ENCODE measurements at places on chromosomes 4 and X.

GRCh38 chr4:104188301-104188700 is 306.4 kb downstream of the CXXC4 start:
- no peak for DNase-seq

DNA sequence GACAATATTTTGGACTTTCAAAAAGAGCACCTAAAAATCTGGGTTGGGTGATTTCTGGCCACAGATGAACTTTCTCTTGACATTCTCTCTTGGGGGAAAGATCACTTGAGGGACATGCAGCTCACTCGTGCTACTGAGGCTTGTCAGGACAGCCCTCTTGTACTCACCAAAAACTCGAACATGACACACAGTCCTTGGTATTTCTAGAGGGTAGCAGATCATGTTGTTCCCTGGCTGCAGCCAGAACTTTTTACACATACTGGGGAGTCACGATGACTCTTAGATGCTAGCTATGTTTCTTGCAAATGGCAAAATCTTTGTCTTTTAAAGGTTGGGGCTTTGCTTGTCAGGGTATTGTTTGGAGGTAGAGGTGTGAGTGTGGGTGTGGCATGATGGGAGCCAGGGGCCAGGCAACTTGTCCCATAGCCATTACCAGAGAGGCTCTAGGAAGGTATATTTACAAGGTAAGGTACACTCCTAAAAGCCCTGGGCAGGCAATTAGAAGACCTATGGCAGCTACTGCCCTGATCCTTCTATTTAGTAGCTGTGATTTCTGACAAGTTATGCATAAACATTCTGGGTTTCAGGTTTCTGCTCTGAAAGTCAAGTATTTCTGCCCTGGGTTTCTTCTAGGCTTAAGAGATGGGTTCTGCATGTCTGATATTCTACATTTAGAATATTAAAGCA is 241.7 kb upstream of the TLL1 start:
- DNase-seq, result no peak

DNA sequence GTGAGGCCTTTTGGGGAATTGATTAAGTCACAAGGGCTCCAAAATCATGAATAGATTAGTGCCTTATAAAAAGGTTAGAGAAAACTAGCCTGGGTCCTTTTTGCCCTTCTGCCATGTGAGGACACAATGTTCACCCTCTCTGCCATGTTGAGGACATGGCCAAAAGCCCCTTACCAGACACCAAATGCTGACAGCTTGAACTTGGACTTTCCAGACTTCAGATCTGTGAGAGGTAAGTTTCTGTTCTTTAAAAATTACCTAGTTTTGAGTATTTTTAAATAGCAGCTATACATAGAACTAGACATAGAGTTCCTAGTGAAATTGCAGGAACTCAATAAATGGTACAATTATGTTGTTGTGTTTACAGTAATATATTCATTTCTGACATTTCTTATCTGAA is 1214.4 kb downstream of the ADGRL3 start:
- no peak for DNase-seq

DNA sequence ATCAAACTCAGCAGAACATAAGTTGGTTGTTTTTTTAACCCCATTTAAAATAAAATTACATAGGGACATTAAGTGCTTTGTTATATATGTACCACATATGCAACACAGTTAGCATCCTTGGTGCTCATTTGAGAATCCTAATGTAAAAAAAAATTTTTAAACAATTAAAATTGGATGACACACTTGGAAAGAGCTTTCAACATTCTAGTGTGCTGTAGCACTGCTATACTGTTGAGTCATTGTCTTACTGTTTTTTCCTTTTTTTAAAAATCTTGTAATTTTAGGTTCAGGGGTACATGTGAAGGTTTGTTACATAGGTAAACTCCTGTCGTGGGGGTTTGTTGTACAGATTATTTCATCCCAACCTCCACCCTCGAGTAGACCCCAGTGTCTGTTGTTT is 12.8 kb downstream of the THAP9 start:
- DNase-seq, result no peak

DNA sequence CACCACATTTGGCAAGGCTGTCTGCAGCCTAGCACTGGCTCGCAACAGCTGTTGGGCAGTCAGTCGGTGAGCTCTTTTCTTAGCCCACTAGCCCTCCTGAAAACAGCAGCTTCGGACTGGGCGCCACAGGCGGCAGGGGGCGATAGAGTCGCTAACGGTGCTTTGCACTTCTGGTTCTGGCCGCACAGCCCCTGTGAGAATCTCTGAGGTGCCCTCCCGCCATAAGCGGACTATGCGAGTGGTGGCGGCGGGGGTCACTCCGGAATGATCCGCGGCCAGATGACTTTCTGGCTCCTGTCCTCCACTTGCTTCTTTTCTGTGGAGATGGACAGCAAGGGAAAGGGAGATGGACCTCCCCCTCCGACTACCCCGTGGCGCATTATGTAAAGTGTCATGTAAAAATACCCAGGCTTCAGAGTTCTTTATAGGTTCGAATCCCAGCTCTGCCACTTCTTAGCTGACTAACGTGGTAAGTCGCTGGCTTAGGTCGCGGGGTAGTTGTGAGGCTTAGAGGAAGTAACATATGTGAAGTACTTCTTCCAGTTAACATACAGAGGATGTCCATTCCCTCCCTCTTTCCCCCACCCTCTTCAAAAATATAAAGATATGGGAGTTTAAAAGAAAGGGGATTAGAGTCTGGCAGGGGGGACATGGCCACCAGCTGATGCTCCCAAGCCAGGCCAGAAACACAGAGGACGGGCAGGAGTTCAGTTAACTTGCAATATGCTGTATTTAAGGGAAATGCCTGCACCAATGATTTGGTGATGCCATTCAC is 11.0 kb downstream of the ARHGAP36 start:
- no peak for DNase-seq

- DNase-seq, result no peak
Observed at GRCh38 chr4:174749091-174749490, 80.0 kb downstream of the GLRA3 start.
